ENCODE measurements at places on chromosomes 1 and 21.

GRCh38 chr1:187634940-187635339, 806.2 kb downstream of the PLA2G4A start:
- DNase-seq, result no peak

DNA sequence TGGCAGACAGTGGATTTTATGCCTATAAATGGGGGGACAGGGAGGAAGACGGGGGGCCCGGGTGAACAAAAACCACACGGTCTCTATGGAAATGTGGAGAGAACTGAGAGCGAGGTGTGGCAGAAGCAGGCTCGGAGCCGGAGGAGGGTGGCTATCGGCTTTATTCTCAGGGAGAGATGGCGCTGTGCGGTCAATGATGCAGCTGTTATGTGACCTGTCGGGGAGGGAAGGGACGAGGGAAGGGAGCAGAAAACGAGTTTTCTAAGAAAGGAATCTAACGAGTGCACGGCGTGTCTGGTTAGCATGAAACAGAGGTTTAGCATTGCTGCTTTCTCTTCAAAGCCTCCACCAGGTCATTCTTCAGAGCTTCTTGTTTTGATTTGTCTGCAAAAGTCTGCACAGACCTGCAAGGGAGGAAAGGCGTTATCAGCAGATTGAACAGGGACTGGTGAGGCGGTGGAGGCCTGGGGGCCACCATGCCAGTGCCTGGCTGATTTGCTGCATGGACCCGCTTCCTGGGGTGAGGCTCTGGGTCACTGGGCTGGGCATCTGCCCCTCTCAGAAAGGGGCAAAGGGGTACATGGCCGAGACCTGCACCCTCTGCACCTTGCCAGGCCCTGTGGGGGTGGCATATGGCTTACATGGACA, 27.2 kb downstream of the SLC66A1 start:
- DNase-seq, result no peak

DNA sequence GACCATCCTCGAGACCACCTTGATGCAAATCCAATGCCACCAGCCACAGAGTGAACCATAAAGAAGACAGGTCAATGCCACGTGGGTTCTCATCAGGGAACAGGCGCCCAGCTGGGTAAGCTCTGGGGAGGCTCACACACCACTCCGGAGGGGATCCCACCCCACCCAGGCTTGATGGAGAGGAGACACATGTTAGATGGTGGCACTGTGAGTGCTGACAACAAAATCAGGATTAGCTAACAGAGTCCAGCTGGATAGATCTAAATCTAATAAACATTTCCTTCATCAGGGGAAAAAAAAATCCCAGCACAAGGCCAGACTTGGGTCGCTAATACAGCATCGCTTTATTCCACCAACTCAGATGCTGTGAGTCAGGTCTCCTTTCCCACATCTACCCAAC, 132.2 kb upstream of the TNR start:
- no peak for DNase-seq

- DNase-seq, result no peak
Observed at GRCh38 chr1:210489491-210489890, 160.8 kb downstream of the HHAT start.

- no peak for DNase-seq
Observed at GRCh38 chr1:159023723-159024122, 14.0 kb downstream of the IFI16 start.

- no peak for DNase-seq
Observed at GRCh38 chr1:162631546-162632191, 595 bp upstream of the DDR2 start.

DNA sequence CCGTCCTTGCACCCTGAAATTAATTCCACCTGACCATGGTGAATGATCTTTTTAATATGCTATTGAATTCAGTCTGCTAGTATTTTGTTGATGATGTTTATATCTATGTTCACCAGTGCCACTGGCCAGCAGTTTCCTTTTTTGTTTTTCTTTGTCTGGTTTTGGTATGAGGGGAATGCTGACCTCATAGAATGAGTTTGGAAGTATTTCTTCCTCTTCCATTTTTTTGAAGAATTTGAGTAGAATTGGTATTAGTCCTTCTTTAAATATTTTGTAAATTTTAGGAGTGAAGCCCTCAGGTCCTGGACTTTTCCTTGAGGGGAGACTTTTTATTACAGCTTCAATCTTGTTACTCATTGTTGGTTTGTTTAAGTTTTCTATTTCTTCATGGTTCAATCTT, 231.6 kb downstream of the MRPL39 start:
- DNase-seq, result no peak

DNA sequence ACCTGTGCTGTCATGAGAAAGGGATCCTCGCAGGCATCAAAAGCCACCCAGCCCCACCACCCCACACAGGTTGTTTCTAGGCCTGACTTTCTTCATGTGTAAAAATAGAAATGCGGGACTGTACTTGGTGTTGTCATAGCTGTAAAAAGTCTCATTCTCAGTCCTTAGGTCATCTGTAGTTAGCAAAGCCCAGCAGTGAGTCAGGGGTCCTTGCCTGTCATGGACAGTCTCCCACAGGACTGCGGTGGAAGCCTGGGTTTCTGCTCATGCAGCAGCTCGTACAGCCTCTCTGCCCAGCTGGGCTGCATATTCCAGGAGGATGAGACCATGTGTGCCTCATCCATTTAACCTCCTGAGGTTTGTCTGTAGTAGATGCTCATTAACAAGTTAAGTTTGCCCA, 58.2 kb downstream of the MRPS6 start:
- DNase-seq, result no peak

- DNase-seq, result no peak
Observed at GRCh38 chr1:69528376-69528775, 39.3 kb upstream of the LRRC7 start.

- DNase-seq, result no peak
Observed at GRCh38 chr1:153778051-153778823, 3.0 kb downstream of the SLC27A3 start.

DNA sequence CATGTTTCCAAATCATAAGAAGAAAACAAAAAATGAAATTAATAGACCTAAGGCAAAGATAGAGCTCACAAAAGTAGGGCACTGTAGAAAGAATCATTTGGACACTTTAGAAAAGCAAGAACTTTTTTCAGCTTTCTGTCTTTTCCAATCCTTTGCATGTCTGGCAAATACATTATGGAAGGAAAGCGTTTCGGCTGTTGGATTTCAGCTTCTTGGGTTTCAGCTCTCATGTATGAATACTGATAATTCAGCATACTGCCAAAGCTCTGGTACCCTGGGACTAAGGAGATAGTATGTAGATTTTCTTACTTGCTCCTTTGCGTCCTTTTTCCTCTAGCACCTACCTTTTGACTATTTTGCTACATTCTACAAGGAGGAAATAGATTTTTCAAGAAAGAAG, 375.9 kb downstream of the BRINP3 start:
- no peak for DNase-seq

GRCh38 chr1:61253059-61253735, 170.8 kb downstream of the NFIA start:
- DNase-seq, result no peak

DNA sequence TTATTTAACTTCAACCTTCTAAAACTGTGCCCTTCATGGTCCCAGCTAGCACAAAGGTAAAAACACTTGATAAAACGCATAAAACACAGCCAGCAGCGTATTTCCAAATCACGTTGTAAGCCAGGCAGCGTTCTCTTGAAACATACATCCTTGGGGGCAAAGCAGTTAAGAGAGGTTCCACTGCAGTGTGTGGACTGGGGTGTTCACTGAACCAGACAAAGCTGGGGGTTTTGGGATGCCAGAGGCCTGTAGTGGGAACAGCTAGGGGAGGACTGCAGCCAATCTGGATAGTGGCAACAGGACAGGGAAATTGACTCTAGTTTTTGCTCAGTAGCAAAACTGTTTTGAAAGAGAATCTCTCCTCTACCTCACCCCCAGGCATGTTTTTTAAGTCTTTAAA, 21.5 kb upstream of the ATP5PO start:
- no peak for DNase-seq

GRCh38 chr1:200988693-200989092, 34.8 kb downstream of the KIF21B start:
- no peak for DNase-seq

GRCh38 chr1:9573723-9574122, 15.0 kb upstream of the TMEM201 start:
- no peak for DNase-seq

- DNase-seq, result no peak
Observed at GRCh38 chr1:185432948-185433347, 115.9 kb upstream of the IVNS1ABP start.

DNA sequence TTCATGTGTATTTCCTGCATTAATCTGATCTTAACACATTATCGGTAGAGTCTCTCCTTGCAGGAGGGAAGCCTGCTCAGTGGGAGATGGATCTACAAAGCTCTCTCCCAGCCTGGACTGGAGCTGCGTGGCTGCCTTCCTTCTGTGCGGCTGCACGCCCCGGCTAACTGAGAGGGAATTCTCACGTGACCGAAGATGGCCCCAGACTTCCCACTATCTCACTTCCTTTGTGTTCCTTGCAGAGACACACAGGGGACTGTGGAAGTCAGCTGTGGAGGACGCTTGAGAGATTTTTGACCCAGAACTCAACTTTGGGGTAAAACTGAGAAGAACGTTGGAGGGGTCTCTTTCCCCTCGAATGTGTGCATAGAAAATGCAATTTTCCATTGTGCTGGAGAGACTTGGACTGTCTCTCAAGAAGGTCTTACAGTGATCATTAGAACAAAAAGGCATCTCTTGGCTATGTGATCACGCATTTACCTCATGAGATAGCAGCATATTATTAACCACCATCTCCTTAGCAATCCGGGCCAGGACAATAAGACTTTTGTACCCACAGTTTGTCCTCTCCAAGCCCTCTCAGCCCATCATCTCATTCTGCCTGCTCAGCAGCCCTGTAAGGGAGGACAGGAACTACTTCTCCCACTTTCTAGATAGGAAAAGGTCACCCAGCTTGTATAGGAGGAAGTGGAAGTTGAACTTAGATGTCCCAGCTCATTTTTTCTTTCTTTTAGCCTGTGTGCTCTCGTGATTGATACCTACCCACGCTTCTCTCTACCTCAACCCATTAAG, 49.3 kb upstream of the TARBP1 start:
- DNase-seq, result no peak

DNA sequence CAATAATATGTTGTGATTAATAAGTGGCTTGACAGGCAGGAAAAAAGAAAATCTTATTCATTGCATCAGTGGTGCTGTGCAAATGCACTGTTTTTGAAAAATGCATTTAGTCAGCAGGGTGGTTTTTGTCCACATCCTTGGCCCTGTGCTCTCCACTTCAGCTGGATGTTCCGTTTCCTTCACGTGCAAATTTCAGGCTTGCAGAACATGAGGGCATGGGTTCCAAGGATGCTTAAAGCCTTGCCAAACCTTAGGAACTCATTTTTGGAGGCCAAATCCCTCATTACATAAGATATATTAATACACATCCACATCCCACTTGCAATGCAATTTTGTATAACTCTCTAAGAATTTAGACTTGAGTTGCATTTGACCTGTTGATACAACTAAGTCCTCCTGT, 410.1 kb downstream of the PRDM2 start:
- no peak for DNase-seq

DNA sequence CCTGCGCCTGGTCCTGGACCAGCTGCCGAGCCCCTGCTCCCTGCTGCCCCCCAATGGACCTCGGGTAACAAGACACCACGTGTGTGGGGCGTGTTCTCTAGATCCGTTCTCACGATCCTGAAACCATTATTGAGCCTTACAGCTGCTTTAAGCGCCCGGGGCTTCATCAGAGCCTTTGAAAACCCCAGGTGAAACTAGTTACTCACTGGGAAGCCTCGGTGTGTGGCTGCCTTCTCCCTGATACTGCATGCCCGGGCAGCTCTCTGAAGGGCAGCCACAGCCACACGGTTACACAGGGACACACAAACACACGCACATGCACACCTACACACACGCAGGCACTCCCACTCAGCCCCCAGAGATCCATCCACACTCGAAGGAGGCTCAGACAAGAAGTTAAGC, 5.3 kb downstream of the HES2 start:
- DNase-seq, result peak; percentile 81

DNA sequence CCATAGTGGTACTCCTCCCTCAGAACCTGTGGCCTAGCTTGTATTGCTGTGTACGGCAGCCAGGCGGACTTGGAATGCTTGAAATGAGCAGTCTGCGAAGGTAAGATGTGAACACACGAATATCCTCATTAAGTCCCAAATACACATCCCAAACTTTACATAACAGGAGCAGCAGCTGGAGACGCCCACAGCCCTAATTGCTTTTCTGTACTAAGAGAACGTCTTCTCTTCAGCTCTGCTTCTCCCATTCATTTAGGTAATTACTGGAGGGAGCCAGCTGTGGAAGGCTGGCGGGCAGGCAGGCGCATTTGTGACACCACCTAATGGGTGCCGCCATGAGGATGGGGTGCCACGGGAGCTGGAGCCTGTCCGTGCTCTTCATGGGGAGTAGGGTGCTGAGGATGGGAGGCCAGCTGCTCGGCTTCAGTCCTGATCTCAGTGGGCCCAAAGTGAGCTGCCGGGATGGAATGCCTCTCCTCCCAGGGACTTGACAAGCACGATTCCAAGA, 66.6 kb upstream of the POU3F1 start:
- no peak for DNase-seq

DNA sequence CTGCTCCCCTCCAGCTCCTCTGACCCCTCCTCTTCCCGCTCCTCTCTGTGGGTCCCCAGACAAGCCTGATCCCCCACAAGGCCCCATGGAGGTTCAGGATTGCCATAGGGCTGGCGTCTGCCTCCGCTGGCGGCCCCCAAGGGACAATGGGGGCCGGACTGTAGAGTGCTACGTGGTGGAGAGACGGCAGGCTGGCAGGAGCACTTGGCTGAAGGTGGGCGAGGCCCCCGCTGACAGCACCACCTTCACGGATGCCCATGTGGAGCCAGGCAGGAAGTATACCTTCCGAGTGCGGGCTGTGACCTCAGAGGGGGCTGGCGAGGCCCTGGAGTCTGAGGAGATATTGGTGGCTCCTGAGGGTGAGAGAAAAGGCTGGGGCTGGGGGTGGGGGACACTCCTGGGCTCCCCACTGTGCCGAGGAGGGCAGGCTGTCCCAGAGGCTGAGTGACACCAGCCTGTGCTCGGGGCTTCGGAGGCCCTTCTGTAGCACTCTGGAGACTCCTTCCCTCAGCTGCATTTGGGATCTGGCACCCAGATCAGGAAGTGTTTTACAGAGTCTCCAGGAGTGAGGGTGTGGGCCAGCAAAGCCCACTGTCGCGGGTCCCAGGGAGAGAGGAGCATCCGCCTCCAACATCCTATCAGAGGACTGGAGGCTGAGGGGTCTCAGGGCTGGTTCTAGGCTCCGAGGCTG, 25.9 kb downstream of the IGFN1 start:
- peak; percentile 35 for DNase-seq

- peak; percentile 37 for DNase-seq
Observed at GRCh38 chr21:45576838-45577737, 34.8 kb upstream of the SLC19A1 start.

Measured in ecto neural progenitor cell (in vitro differentiated cells).